GM10248 (cell line): ENCODE measurements at places on chromosomes 3 and 15.

DNA sequence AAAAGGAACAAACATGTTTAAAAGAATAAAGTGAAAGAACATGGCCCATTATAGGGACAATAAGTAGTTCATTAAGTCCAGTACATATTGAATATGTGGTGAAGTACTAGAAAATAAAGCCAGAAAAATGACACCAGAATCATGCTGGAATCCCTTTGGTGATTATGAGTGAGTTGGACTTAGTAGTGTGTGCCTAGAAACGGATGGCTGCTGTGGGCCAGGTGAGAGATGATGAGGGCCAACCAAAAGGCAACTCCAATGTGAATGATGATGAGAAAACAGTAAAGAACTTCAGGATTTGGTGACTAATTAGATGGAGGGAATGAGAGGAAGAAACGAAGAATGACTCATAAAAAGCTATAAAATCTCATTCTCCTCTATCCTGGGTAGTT, 3.3 kb downstream of the CRYGS start:
- no peak for DNase-seq

DNA sequence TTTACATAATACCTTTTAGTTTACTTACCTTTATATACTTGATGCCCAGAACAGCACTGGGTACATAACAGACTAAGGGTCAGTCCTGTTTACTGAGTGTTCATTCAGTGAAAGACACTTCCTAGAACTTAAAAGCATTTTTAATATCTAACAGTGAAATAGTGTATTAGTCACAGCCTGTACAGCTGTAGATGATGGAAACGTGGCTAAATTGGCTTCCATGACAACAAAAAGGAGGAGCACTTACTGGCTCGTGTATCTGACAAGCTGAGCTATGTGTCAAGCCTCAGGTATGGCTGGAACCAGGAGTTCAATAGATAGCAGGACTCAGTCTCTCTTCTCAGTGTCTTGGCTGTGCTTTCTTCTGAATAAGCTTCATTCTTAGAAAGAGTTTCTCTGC, 40.2 kb downstream of the CMTM8 start:
- DNase-seq, result no peak

DNA sequence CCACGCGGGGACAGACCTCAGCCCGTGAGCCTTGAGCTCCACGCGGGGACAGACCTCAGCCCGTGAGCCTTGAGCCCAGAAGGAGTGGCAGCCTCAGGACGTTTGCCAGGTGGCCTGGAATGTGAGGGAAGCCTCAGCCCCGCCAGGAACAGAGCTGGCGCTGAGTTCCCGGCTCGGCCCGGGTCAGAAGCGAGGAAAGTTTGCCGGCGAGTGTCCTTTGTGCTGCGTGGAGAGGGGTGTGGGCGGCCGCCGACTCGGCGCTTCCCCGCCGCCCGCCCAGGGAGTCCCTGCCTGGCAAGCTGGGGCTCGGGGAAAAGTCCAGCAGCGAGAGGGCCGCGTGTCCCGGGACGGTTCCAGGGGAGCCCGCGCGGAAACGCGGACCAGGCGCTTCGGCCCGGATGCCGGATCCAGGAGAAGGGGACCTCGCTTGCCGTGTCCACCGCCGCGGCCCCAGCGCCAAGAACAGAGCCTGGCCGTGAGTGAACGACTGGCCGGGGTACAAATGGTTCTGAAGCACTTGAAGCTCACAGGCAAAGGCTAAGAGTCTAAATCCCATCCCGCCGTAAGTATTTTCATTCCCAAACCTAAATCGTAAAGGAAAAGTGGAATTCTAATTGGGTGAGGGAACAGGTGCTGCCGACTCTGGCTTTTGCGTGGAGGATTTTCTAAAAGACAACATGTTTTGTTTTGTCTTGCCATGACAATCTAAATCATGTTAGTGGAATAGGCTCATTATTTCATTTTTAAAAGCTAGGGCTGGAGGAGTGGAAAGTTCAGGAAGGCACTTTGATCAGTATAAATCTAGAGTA, 1.7 kb downstream of the LRRN1 start:
- peak; percentile 7 for DNase-seq

DNA sequence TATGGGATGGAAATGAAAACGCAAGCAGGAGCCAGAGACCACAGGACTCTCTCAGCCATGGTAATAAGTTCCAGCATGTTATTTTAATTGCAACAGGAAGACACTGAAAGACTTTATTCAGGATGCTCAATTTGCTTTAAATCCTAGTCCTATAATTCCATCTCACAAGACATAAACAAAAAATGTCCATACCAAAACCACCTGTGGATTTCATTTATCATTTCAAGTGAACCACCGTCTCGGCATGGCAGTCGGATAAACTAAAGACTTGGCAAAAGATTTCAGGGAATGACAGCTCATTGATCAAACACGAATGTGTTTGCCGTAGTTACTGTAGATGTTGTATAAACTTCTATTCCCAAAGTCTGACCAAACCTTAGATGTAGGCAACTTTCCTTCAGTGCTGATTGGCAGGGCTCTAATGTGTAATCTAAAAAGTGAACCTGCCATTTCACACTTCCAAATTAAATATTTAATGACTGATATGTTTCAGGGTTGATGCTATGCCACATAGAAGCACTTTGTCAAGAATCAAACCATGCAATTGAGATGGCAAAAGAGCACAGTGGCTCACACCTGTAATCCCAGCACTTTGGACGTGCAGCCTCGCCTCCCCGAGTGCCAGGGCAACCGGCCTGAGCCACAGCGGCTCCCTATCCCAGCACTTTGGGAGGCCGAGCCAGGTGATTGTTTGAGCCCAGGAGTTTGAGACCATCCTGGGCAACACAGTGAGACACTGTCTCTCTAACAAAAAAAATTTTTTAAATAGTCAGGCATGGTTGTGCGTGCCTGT, 331.7 kb downstream of the MAGI1 start:
- no peak for DNase-seq

DNA sequence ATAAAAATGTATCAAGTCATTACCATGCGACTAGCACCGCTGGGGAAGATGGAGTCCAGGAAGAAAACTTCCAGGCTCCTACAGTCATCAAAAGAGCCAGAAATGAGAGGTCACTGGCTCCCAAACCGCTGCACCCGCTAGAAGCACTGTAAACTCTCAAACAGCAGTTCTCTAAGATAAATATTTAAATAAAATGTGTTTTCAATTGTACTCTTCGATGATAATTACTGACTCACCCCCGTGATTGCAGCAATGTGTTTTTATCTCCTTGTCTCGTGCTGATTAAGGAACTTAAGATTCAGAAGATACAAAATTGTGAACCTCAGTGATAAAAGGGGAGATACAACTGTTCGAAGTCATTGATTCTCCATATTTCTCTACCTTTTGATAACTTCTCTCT, 45.8 kb upstream of the FOXP1 start:
- DNase-seq, result no peak

- DNase-seq, result no peak
Observed at GRCh38 chr15:67531379-67531914, 10.5 kb downstream of the C15orf61 start.

- peak; percentile 43 for DNase-seq
Observed at GRCh38 chr3:149487598-149488197, 13.2 kb downstream of the TM4SF4 start.

GRCh38 chr15:88635318-88635717, 3.5 kb upstream of the ISG20 start:
- DNase-seq, result no peak

GRCh38 chr15:90463381-90463780, 66.3 kb upstream of the CRTC3 start:
- peak; percentile 52 for DNase-seq

DNA sequence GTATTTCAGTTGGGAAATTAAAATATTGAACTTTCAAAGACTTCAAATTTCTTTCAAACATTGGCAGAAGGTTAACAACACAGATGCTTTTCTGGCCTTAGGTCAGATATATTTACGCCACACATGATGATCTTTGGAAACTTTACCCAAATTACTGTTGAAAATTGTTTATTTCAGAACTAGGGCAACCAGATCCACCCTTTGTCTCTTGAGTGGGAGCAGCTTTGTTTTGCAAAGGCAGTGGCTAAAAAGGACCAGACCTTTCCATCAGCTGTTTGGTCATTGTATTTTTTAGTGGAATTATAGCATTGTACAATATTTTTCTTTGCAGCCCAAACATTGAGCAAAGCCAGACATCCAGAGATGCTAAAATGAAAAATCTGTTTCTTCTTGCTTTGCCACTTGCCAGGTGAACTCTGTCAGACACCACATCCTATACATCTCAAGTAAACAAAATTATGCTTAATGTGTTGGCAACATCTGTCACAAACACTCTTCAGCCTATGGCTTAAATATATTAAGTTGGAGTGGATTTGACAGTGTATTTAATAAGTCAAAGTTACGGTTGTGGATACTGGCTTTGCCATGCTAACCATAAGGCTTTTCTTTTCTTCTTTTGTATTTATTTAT, 651.9 kb downstream of the RBMS3 start:
- DNase-seq, result no peak

DNA sequence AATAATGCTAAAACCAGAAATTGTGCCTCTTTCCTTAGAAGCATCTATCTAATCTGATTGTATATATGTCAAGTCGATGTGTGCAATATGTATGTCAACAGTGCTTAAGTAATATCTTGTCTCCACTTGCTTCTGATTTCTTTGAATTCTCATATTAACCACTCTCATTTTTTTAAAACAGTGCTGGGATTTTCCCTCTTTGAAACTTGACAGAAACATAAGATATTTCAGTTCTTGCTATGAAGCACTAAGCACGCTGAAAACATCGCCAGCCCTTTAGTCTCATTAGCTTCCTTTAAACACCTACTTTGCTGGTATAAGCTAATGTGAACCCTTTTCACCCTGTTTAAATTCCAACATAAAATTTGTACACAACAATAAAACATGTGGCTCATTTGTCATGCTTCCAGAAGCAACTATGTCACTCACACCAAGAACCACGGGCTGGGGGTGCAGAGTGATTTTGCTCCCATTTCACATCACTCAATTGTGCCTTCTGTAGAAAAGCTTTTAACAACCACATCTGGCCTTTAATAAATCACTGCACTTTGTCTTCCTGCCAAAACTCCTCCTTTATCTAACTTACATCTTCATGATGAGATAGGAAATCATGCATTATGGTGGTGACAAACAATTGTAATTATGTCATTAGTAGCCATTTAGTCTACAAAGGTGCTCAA, 185.2 kb downstream of the FOXP1 start:
- no peak for DNase-seq

GRCh38 chr3:129257609-129258008, 8.2 kb downstream of the COPG1 start:
- no peak for DNase-seq

GRCh38 chr15:75107516-75107907, 84.1 kb downstream of the PPCDC start:
- no peak for DNase-seq

DNA sequence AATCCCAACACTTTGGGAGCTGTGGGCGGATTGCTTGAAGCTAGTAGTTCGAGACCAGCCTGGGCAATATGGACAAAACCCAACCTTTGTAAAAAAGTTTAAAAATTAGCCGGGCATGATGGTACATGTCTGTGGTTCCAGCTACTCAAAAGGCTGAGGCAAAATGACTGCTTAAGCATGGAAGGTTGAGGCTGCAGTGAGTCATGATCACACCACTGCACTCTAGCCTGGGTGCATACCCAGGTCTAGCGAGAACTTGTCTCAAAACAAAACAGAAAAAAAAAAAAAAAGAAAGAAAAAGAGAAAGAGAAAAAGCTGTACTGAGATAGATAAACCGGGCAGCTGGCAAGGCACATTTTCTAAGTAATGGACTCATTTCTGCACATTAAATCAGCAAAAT, 10.6 kb downstream of the ARPP19 start:
- no peak for DNase-seq

GRCh38 chr15:68364028-68364659, 67.8 kb downstream of the ITGA11 start:
- no peak for DNase-seq

DNA sequence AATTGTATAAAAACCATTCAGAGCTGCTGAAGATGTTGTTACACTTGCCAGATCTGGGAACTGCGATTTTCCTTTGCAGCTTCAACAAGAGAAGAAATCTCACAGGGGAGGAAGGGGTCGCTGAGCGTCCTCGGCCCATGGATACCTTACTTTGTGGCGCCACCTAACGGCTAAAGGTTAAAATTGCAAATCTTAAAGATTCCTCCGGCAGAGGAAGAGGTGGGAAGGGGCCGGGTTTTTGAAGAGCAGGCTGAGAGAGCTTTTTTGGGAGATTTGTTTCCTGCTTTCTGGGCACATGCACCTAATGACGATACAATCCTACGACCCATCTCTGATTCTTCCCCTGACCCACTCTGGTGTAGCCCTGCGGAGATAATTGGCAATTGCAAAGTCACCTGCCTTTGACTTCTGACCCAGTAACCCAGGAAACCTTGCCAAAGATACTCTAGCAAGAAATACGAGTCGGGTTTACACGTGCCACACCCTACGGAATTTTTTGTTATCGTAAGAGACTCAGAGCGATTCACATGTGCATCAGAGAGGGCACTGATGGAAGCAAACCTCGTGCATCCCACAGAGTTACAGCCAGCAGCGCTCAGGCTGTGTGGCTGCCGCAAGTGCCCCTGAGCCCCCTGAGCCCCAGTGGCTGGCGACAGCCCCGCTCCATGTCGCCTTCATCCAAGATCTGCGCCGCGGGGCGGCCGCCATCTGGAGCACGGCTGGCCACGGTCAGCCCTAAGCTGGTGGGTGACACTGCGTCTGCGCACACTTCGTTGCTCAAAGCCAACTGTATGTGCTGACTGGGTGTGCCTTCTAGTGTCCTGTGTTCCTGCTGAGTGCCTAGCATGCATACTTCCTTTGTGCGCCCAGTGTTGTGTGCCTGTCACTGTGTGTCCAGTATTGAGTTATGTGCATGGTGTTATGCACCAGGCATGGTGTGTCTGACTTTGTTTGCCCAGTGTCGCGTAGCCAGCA, 55.2 kb upstream of the CHRNA7 start:
- peak; percentile 53 for DNase-seq

GRCh38 chr3:178060407-178060806, 475.8 kb upstream of the KCNMB2 start:
- DNase-seq, result no peak

DNA sequence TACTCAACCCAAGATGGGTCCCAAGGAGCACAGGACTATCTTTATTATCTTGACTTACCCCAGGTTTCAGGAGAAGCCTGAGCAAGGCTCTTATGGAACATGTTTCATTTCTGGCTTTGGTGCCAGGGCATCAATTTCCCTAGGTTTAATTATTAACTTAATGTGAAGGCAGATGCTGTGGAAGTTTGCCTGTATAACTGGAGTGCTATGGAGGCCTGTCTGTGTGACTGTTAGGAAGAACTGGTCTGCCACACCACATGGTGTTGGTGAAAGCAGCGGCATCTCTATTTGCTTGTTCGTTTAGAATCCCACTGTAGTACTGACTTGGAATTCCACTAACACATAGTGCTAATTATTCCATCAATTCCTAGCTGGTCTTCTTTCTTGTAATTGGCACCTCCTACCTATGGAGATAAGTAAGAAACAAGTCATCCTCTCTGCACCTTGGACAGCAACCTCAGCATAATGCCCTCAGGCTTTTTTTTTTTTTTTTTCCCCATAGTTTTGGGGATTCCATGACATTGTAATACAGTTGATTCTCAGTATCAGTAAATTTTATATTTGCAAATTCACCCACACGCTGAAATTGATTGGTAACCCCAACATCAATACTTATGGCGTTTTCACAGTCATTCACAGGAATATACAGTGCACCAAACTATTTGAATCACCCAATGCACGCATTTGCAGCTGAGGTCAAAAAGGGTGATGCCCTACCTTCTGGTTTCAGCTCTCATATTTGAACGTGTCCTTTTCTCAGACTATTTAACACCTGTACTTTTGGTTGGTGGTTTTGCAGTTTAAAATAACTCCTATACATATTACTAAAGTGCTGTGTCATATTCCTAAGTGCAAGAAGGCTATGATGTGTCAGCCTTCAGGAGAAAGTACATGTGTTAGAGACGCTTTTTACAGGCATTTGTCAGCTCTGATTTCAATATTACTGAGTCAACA, 772.8 kb upstream of the LMCD1 start:
- no peak for DNase-seq

GRCh38 chr3:143135150-143135549, 15.6 kb downstream of the CHST2 start:
- DNase-seq, result no peak
